ENCODE measurements at places on chromosomes 1 and 21. TPM values are rescaled to one million over a fixed set of nuclear protein-coding genes. Genes with fewer than 3 reads are reported as not detected.

CD58 gene
- total RNA-seq = 13.3 TPM

NUAK2 gene
- total RNA-seq = 0.81 TPM

OLIG2 gene
- total RNA-seq = not detected

SLC30A1 gene
- 25.1 TPM for total RNA-seq

C1QC gene
- not detected for total RNA-seq

CD5L gene
- not detected for total RNA-seq

FLG2 gene
- not detected for total RNA-seq

FAM78B gene
- 0.09 TPM for total RNA-seq

Measured in endothelial cell of coronary artery (primary cell).